Activated CD8-positive, alpha-beta memory T cell treated with anti-CD3 and anti-CD28 coated beads, Interleukin-2, amount 10 ng/mL, durations not matched to agents 7 days and 5 days (primary cell): ENCODE measurements at places on chromosomes 3 and 15.

GRCh38 chr3:8103954-8104353, 397.7 kb upstream of the LMCD1 start:
- no peak for DNase-seq

- DNase-seq, result no peak
Measured at GRCh38 chr3:36866368-36866767, 78.5 kb downstream of the TRANK1 start.

DNA sequence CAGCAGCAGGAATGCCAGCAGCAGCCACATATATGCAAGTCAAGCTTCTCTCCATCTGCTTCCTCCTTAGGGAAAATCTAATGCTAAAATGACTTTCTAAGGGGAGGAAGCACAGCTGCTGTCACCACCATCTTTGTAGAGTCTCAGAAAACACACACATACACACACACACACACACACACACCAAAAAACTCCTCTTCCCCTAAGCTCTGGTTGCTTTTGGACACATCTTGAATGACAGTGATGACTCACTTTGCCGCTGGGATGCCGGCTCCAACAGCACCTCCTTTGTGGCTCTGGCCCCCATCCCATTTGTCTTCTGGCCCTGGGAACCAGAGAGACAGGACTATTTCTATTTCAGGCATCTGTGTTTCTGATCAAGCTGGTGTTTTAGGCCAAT, 124.8 kb upstream of the GOLIM4 start:
- DNase-seq, result no peak

DNA sequence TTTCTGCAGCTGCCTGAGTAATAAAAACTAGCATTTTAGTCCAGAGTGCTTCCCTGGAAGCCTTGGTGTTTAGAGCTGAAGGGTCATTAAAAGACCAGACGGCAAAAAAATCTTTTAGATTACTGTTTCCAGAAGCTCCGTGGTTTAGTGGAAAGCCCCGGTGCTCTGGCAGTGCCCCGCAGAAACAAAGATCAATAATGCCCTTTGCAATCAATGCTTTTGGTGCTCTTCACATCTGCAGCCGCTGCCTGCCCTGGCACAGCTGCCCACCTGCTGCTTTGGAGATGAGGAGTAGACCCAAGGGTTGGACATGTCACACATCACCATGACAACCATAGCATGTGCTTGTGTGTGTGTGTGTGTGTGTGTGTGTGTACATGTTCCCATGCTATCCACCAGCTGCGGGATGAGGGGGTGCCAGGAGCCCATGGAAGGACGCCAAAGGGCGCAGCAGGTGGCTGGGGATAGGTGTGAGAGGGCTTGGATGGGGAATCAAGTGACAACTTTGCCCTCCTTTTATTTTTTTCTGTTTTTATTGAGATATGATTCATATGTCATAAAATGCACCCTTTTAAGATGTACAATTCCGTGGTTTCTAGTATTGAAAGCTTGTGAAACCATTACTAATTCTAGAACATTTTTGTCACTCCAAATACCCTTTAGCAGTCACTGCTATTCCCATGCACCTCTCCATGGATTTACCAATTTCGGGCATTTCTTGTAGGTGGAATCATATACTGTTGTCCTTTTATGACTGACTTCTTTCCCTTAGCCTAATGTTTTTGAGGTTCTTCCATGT, 75.7 kb upstream of the KLHL25 start:
- DNase-seq, result no peak

DNA sequence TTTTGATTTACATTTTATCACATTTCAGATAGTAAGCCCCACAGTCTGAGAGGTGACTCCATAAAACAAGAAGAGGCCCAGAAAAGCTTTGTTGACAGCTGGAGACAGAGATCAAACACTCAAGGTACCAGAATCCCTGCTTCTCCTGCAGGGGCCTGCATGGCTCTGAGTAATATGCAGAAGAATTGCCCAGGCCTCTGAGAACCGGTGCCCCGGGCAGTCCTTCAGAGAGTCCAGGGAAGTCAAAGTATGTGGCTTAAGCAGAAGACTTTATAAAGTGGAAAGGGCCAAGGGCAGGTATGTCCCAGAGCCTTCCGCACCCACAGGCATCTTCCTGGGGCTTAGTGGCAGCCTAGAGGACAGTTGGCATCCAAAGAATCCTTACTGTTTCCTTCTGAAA, 12.8 kb downstream of the ATRIP start:
- no peak for DNase-seq
